CD4-positive, alpha-beta T cell treated with Interferon alpha-2 for 1 hour (primary cell): ENCODE measurements at places on chromosomes 6 and 20.

DNA sequence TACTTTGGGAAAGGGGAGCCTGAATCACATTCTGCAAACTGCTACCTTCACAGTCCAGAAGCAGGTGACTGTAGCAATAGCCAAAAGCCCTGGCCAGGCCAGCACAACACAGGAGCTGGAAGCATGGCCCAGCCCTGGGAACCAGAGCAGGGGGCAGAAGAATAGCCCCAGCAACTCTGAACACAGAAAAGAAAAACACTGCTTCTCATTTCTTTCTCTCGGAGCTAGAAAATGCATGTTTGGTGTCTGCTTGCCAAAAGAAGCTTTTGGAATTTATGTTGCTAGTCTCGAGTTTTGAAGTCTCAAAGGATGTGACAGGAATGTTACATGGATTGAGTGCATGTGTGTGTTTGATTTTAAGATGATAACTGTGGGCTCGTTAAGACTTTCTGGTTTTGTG, 79.8 kb upstream of the SCAF8 start:
- no peak for DNase-seq

GRCh38 chr20:46307139-46307998, 929 bp downstream of the CDH22 start:
- DNase-seq, result peak; percentile 71

- no peak for DNase-seq
Observed at GRCh38 chr6:17227403-17227802, 53.8 kb upstream of the RBM24 start.

DNA sequence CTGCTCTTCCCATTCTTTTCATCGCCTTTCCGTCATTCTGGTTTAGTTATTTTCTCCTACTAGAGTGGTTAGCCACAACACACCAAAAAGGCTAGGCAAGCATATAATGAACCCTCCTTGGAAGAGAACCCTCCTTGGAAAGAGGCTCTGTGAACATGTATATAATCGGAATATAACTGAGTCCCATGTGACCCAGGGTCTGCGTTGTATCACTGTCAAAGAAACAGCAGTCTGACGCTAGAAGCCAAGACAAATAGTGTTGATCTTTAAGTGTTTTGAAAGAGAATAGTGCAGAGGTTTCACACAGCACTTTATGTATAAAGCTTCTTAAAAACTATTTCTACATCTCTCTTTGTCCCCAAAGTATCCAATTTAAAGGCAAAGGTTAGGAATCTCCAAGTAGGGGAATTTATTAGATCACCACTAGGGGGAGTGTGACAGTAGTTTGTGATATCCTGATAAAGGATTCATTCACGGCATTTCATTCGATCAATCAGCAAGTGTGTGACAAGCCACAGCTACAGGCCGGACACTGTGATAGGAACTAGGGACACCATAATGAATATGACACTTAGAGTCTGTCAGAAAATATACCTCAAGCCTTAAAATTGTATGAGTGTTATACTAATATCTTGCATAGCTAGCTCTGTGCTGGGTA, 395.3 kb downstream of the CD109 start:
- DNase-seq, result peak; percentile 20

DNA sequence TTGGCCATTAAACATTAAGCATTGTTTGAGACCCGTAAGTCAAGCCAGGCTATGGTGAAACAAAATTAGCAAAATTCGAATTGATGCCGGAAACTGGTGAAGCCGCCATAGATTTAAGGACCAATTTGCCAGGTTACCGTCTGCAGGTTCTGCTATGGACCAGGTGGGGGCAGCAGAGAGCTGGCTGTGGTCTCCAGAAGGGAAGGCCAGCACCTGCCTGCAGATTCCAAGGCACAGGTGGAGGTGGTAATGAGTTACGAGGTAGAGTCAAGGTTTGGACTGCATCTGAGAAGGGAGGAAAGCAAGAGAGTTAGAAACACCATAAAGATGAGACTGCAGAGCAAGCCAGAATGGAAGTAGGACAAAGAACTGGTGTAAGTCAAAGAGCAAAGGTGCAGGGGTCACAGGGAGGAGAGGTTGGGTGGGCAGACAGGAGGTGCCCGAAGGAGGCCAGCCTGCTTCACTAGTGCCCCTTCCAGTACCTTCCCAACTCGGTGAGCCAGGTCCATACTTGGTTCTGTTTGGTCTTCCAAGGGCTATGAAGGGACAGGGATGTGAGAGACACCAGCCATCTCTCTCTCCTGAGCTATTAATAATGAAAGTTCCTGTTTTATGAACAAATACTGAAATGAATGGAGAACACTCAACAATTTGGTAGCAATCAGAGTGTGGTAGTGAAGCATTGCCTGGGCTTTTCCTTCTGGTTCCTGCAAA, 131.6 kb upstream of the ESR1 start:
- peak; percentile 33 for DNase-seq

DNA sequence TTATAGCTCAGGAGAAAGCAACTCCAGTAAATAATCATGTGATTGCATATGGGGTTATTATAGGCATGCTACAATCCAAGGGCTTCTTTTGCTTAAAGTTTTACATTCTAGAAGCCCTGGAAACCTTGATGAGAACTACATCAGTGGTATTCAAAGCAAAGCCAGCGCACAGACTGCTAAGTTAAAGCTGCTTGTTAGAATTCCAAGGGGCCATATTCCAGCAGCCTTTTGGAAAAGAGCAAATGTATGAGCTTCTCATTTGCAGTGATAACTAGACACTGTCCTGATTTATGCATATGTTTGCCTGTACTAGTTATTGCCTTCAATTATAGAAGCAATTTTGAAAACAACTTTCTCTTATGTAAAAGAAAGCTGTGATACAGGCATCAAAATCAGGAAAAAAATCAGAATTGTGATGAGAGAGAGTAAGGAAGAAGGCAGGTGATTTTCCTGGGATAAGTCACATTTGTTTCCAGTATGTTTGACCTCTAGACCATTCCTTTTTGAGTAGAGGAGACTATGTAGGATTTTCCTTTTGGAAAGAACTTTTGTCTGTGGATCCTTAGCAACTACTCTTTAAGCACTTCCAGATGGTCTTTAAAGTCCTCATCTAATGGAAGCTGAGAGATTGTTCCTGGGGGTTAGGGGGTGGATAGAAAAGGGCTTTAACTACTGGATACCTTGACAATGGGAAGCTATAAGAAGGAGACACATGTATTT, 159.2 kb downstream of the PLCB4 start:
- DNase-seq, result no peak

- DNase-seq, result no peak
Observed at GRCh38 chr6:163588220-163588919, 173.9 kb downstream of the QKI start.

GRCh38 chr6:124536157-124536841, 425.9 kb upstream of the RNF217 start:
- DNase-seq, result no peak

DNA sequence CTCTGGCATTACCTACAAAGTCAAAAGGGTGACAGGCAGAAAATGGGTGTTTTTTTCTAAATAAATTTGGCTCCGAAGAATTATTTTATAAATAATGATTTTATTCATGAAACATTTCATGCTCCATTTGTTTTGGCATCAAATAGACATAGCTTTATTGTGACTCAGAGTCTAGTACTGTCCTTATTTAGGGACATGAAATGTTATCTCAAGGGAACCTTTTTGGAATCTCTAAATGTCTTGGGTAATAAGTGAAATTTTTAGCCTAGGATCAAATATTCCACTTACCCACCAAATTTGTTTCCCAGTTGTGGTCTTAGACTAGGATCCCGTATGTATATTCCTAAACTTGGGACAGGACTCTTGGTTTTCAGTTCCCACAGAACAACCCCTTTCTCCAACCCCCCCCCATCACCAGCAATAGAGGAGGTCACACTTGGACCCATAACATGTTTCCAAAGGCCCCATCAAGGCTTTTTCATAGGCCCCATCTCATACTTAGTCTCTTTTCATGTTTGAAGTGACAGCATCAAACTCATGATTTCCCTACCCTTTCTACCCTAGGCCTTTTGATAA, 81.8 kb downstream of the JAG1 start:
- no peak for DNase-seq

DNA sequence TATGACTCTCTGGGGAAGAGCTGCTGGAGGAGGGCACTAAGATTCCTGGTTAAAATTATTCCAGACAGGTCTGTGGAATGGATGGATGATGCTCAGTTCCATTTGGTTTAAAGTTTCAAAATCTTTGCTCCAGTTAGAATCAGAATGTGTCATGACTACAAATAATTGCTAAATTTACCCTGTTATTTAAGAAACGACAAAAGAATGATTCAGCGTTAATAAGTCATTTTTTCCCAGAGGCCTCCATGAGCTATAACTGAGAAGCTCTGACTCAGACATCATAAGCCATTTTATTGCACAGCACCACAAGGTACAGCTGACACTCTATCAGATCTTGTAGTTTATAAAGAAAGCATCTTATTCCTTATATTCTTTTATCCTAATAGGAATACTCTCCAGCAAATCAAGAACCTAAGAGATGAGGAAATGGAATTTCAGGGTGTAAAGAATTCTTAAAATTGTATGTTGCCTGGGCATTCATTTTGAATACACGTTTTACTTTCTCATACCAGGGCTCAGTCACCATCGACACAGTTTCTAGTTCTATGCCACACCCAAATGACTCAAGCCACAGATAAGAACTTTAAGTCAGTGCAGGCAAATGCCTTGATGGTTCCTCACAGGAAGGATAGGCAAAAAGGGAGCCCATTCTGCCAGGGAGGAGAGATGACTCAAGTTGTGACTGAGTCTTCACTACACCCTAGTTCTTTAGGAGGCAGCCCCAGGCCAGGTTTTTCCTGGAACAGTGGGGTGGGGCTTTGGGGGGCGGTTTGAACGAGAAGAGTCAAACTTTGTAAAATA, 636.0 kb downstream of the MMUT start:
- DNase-seq, result no peak

DNA sequence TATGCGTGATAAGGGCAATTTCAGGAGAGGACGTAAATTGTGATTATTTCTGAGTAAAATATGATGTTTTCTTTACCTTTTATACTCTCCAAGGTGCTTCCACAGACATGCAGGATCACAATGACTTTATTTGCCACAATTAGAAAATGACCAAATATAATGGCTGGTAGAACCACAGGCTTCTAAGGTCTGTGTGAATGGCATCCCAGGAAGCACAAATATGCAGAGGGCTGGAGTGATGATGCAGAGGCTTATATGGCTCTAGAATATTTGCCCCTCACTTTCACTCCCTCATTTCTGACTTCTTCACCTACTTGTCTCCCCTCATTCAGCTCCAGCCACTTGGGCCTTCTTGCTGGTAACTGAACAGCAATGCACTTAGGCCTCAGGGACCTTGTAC, 502.1 kb upstream of the MAP3K7 start:
- DNase-seq, result no peak

DNA sequence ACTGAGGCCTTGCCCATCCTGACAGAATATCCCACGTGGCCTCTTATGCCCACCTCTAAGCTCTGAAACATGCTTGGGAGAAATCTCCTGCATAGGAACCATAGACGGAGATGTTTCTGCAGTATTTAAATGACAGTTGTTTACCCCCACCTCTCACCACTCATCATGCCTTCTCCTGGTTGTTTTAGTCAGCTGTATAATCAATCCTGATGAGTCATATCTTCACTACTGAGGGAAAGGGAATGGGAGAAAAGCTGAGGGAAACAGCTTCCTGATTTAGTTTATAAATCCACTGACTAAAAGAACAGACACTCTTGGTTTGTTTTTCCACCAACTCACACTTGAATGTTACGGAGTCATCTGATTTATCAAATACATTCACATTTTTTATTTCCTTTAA, 113.2 kb upstream of the TENT5A start:
- DNase-seq, result no peak

GRCh38 chr6:35173044-35173426, 31.9 kb upstream of the TCP11 start:
- DNase-seq, result no peak

DNA sequence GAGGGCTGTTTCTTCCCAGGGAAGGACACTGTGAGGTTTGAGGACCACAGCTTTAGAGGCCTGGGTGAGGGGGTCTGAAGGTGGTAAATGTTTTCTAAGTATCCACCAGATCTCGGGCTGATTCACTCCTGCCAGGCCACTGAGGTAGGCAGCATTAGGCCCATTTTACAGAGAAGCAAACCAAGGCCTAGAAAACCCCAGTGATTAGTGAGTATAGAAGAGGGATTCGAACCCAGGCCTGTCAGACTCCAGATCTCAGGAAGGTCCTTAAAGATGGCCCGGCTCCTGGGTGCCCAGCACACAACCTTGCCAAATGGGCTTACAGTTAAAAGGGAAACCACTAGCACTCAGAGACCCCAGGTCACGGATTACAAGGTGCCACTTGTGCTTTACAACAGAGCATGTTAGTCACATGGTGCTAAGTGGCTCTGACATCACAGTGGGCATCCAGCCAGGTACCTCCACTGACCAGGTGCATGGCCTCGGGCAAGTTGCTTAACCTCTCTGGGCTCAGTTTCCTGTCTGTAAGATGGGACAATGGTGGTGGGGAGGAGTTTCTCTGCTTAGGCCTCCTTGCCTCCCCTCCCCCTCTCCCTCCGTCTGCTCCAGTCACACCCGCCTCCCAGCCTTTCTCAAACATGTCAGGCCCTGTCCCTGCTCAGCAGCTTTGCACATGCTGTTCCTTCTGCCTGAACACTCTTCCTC, 18.8 kb upstream of the SIRPA start:
- no peak for DNase-seq

- DNase-seq, result no peak
Observed at GRCh38 chr6:22699151-22699550, 129.8 kb downstream of the HDGFL1 start.

DNA sequence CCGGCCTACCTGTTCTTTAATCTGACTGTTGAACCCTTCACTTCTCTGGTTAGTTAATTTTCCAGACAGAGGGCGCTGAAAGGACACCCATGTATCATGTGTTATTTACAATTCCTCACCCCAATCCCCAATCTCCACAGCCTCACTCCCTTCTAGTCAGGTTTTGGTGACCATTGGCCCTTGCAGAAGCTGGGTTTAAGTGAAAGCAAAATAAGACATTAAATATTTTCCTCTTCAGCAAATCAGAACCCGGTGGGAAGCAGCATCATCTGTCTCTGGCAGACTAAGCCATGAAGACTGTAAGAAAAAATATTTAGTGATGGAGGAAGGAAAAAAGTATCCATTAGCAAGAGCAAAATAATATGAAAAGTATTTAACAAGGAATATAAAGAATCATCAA, 9.4 kb upstream of the HLA-DQA1 start:
- peak; percentile 53 for DNase-seq

DNA sequence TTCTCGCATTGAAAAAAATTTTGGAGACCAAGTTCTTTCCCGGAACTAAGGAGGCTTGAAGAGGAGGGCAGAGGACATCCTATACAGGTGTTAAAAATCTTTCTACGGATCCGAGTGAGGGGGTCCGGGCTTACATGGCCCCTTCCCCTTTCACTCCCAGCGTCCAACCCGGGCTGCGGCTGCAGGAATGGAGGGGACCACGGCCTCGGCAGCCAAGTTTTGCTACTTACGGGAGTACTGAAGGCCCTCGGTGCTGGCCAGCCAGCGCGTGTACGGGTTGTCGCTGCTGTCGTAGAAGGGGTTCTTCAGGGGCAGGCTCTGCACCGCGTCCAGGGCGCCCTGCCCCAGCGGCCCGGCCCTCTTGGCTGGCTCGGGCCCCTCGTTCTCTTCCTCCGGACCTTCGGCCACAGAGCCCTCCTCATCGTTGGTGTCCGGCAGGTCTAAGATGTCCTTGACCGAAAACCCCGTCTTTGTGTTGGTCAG, 642 bp downstream of the NKX2-2 start:
- no peak for DNase-seq
